ENCODE measurements at places on chromosomes 6 and 20.
A peak's percentile ranks its signal among the peaks of the same experiment; 100 is the strongest.

DNA sequence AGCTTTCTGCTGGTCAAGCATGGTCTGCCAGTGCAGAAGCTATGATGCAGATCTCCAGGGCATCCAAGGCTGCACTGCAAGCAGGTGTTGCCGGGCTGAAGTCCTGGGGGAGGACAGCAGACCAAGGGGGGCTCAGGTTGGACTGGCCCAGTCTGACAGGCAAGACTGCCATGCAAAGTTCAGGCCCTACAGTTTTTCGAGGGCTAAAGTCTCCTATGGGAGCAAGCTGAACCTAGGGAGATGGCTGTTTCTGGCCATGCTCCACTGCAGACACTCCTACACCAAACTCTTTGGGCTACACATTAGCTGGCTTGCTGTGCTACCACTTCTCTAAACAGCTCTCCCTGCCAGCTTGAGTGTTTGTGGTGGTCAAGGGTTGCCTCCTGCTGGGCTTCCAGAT is 130.0 kb upstream of the SYNCRIP start:
- no peak for DNase-seq
- H3K4me1 ChIP-seq, result no peaks in the 10 kb centered on the region
- H3K4me3 ChIP-seq, result no peak overlapping the region
- H3K27me3 ChIP-seq, result peaks cover 15% of the 10 kb centered on the region
- no peak overlapping the region for H3K27ac ChIP-seq

- no peak overlapping the region for H3K4me3 ChIP-seq
- H3K4me1 ChIP-seq, result peaks cover 12% of the 10 kb centered on the region
- no peaks in the 10 kb centered on the region for H3K36me3 ChIP-seq
- no peak for DNase-seq
Observed at GRCh38 chr6:88163616-88164015, 2.5 kb downstream of the CNR1 start.

DNA sequence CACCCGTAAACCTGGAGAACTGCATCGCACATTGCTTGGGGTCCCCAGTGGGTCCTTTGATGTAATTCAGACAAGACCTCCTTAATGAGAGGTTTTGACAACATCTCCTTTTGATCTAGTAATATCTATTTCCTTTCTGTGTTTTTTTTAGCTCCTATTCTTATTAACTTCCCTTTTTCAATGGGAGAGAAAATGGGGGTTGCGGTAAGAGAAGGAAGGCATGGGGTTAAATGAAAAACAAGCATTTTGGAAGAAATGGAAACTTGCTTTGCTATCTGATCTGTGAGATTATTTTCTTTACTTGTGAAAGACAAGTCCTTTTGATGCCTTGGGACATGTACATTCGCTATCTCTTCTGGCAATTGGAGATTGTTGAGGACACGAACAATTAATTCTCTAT is 418.6 kb upstream of the MAN1A1 start:
- peaks cover 4% of the 10 kb centered on the region for H3K27me3 ChIP-seq
- H3K4me1 ChIP-seq, result no peaks in the 10 kb centered on the region

DNA sequence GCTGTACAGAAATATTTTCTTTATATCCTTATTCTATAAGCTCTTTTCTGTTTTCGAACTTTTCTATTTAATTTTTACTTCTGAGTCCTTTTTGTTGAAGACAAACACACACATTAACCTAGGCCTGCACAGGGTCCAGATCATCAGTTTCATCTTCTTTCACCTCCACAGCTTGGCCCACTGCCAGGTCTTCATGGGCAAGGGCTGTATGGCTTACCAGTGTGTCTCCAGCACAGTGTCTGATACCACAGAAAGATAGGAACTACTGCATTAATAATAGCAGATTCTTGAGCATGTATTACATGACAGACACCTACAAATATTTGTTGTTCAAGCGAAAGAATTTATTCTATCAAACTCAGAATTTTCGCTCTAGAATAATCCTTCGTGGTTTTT is 24.4 kb downstream of the QKI start:
- H3K4me1 ChIP-seq, result peaks cover 31% of the 10 kb centered on the region
- no peak overlapping the region for H3K4me3 ChIP-seq
- DNase-seq, result no peak
- peaks cover 5% of the 10 kb centered on the region for H3K36me3 ChIP-seq

- no peak overlapping the region for H3K4me3 ChIP-seq
Observed at GRCh38 chr6:146785001-146785585, 186.3 kb downstream of the ADGB start.

DNA sequence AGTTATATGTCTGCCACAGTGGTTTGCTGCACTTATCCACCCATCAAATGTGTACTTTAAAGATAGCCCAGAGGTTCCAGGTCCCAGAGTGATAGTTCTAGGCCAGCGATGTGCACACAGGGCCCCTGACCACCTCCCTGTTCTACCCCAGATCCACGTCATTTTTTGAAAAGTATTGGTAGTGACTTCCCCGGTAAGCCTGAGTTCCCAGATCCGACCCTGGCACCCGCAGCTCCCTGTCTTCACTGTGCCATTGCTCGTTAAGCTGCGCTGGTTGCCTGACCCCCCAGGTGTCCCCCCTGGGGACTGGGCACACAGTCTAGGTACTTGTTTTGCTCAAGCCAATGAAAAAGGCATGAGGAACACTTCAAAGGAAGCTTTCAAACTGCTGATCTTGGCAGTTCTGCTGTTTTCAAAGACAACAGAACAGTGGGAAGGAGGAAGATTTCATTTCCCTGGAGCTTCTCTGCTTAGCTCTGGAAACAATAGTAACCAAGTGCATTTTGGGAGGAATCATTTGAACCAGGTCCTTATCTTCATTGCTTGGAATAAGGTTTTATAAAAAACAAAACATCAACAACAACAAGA is 116.3 kb upstream of the TAB2 start:
- DNase-seq, result no peak
- no peak overlapping the region for H3K4me3 ChIP-seq
- peaks cover 19% of the 10 kb centered on the region for H3K4me1 ChIP-seq
- H3K27ac ChIP-seq, result no peak overlapping the region
- peaks cover 69% of the 10 kb centered on the region for H3K36me3 ChIP-seq

- H3K27ac ChIP-seq, result no peak overlapping the region
- no peak overlapping the region for H3K4me3 ChIP-seq
- peaks cover 77% of the 10 kb centered on the region for H3K36me3 ChIP-seq
- DNase-seq, result no peak
- H3K27me3 ChIP-seq, result no peaks in the 10 kb centered on the region
- H3K4me1 ChIP-seq, result peaks cover 39% of the 10 kb centered on the region
Observed at GRCh38 chr20:45020236-45020886, 54.0 kb downstream of the STK4 start.

DNA sequence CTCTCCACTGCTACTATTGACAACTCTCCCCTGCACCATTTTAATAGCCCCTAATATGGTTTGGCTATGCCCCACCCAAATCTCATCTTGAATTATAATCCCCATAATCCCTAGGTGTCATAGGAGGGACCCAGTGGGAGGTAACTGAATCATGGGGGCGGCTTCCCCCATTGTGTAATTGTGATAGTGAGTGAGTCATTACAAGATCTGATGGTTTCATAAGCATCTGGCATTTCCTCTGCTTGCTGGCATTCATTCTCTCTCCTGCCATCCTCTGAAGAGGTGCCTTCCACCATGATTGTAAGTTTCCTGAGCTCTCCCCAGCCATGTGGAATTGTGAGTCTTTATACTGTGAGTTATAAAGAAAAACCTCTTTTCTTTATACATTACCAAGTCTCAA is 74.1 kb upstream of the TCF21 start:
- DNase-seq, result no peak
- H3K4me1 ChIP-seq, result no peaks in the 10 kb centered on the region
- H3K4me3 ChIP-seq, result no peak overlapping the region
- no peaks in the 10 kb centered on the region for H3K36me3 ChIP-seq

- peak overlapping the region; percentile 65 for H3K4me3 ChIP-seq
- H3K27me3 ChIP-seq, result no peaks in the 10 kb centered on the region
- H3K36me3 ChIP-seq, result peaks cover 4% of the 10 kb centered on the region
- peak overlapping the region; percentile 92 for H3K27ac ChIP-seq
- H3K4me1 ChIP-seq, result peaks cover 66% of the 10 kb centered on the region
- DNase-seq, result peak; percentile 26
Observed at GRCh38 chr6:5174756-5175549, 85.8 kb downstream of the LYRM4 start.

DNA sequence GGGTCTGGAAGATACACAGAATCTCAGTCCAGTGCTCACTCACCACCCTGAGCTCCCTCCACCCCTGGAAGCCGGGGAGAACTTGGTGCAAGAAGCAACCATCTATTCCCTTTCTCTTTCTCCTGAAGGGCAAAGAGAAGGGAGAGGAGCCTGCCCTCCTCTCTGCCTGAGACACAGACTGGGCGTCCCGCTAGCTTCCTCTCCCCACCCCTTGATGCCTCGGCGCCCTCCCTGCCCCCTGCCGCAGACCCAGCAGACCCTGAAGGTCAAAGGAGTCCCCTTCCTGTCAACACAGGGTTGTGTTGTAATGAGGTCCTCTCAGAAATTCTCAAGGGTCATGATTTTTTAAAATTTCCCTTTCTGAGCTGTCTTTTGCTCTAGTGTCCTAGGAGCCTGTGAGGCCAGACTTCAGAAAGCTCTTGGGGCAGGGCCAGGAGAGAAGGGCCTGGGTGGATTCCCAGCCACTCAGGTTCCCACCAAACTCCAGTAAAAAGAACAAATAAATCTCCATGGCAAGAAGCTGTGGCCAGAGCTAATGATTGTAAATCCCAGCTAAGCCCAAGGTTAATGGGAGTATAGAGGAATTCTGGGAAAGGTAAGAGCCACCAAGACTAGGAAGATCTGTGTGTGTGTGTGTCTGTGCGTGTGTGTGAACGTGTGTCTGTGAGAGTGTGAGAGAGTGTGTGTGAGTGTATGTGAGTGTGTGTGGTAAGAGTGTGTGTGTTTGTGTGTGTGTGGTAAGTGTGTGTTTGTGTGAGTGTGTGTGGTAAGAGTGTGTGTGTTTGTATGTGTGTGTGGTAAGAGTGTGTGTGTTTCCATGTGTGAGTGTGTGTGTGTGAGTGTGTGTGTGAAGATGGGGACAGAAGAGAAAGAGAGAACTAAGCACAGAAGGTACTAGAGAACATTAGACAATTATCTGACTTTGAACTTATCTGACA is 1.1 kb upstream of the JPH2 start:
- DNase-seq, result no peak
- H3K27ac ChIP-seq, result no peak overlapping the region
- H3K4me3 ChIP-seq, result no peak overlapping the region
- H3K27me3 ChIP-seq, result peaks cover 44% of the 10 kb centered on the region
- H3K36me3 ChIP-seq, result no peaks in the 10 kb centered on the region

- H3K27me3 ChIP-seq, result peaks cover 30% of the 10 kb centered on the region
- H3K4me1 ChIP-seq, result no peaks in the 10 kb centered on the region
- no peak overlapping the region for H3K27ac ChIP-seq
- H3K4me3 ChIP-seq, result no peak overlapping the region
- DNase-seq, result no peak
Observed at GRCh38 chr6:108746836-108747575, 101.2 kb upstream of the ARMC2 start.

DNA sequence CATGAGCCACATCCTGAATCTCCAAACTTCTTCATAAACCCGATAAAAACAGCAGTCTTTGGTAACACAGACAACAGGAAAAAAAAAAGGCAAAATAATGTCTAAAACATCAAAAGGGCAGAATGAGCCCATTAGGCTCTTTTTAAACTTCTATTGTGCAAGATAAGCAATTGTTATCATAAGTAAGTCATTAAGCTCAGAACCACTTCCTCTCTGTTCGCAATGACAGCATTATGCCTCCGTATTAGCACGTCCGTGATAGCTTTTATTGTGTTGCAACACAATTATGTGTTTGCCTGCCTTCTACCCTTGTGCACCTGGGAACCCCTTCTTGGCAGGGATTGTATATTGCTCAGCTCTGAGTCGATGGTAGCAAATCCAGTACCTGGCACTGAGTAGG is 147.1 kb downstream of the LRFN2 start:
- peaks cover 22% of the 10 kb centered on the region for H3K4me1 ChIP-seq
- no peak overlapping the region for H3K4me3 ChIP-seq
- peaks cover 3% of the 10 kb centered on the region for H3K27me3 ChIP-seq
- no peak for DNase-seq
- no peaks in the 10 kb centered on the region for H3K36me3 ChIP-seq
- H3K27ac ChIP-seq, result no peak overlapping the region

- no peak overlapping the region for H3K27ac ChIP-seq
- peaks cover 27% of the 10 kb centered on the region for H3K4me1 ChIP-seq
- DNase-seq, result no peak
- H3K36me3 ChIP-seq, result peaks cover 5% of the 10 kb centered on the region
- peaks cover 2% of the 10 kb centered on the region for H3K27me3 ChIP-seq
- no peak overlapping the region for H3K4me3 ChIP-seq
Observed at GRCh38 chr6:14658030-14658429, 540.5 kb downstream of the CD83 start.

DNA sequence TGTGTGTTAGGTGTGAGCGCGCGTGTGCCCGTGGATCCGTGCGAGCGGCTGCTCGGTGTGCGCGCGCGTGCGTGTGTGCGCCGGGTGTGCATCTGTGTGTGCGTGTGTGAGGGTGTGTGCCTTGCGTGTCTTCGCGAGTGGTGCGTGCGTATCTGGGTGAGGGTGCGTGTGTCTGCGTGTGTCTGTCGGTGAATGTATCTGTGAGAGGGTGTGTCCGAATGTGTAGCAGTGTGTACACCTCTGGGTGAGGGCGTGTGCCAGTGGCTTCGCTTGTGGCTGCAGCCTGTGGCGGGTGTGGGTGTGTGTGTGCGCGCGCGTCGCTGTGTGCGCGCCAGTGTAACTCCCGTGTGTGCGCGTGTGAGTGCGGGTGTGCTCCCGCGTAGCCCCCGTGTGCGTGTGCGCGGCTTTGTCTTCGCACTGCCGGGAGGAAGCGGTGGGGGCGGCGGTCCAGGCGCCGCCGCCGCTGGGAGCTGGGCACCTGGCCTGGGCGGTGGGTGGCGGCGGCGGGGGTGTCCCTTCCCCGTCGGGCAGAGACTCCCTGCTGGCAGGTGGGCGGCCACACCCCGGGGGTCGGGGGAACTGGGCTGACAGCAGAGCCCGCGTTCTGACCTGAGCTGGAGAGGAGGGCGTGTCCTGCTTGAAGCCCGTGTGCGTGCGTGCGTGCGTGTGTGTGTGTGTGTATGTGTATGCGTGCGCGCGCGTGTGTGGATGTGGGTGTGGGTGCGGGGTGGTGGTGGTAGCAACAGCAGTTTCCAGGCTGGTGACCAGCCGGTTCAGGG is 61.3 kb upstream of the EPB41L1 start:
- H3K4me1 ChIP-seq, result peaks cover 18% of the 10 kb centered on the region
- peaks cover 2% of the 10 kb centered on the region for H3K36me3 ChIP-seq
- peak overlapping the region; percentile 68 for H3K4me3 ChIP-seq
- peak; percentile 36 for DNase-seq
- H3K27me3 ChIP-seq, result peaks cover 53% of the 10 kb centered on the region
- H3K27ac ChIP-seq, result peak overlapping the region; percentile 55

- H3K36me3 ChIP-seq, result no peaks in the 10 kb centered on the region
- no peaks in the 10 kb centered on the region for H3K27me3 ChIP-seq
- peaks cover 63% of the 10 kb centered on the region for H3K4me1 ChIP-seq
- peak overlapping the region; percentile 9 for H3K4me3 ChIP-seq
- peak overlapping the region; percentile 93 for H3K27ac ChIP-seq
- peak; percentile 49 for DNase-seq
Observed at GRCh38 chr6:118719351-118720124, 68.1 kb upstream of the CEP85L start.

- no peak overlapping the region for H3K4me3 ChIP-seq
- no peak overlapping the region for H3K27ac ChIP-seq
- H3K4me1 ChIP-seq, result peaks cover 5% of the 10 kb centered on the region
- peaks cover 5% of the 10 kb centered on the region for H3K36me3 ChIP-seq
Observed at GRCh38 chr6:125983246-125983945, 2.9 kb upstream of the TRMT11 start.

- H3K27me3 ChIP-seq, result no peaks in the 10 kb centered on the region
- H3K27ac ChIP-seq, result peak overlapping the region; percentile 84
- peak; percentile 49 for DNase-seq
- H3K4me1 ChIP-seq, result peaks cover 32% of the 10 kb centered on the region
- peak overlapping the region; percentile 50 for H3K4me3 ChIP-seq
- H3K36me3 ChIP-seq, result peaks cover 26% of the 10 kb centered on the region
Observed at GRCh38 chr6:157099912-157100593, 223.3 kb downstream of the TMEM242 start.

GRCh38 chr6:151391471-151392413 is at the start of gene ZBTB2:
Gene ZBTB2 (minus strand): TSS chr6:151391559. CDS start chr6:151373637, 17,922 bp downstream.
- H3K36me3 ChIP-seq, result peaks cover 42% of the 10 kb centered on the region
- peak within 1 kb of the TSS; percentile 98 for H3K4me3 ChIP-seq
- DNase-seq, result peak; percentile 69
- peaks cover 48% of the 10 kb centered on the region for H3K4me1 ChIP-seq
- no peaks in the 10 kb centered on the region for H3K27me3 ChIP-seq

All from activated CD4-positive, alpha-beta T cell treated with anti-CD3 and anti-CD28 coated beads, Interleukin-2, amount 10 ng/mL, durations not matched to agents 7 days and 5 days (primary cell).